Left colon (tissue), 2 donors: ENCODE measurements at places on chromosomes 3 and 15.

- no peak for DNase-seq
Observed at GRCh38 chr3:184450547-184450946, 70.7 kb downstream of the CHRD start.

DNA sequence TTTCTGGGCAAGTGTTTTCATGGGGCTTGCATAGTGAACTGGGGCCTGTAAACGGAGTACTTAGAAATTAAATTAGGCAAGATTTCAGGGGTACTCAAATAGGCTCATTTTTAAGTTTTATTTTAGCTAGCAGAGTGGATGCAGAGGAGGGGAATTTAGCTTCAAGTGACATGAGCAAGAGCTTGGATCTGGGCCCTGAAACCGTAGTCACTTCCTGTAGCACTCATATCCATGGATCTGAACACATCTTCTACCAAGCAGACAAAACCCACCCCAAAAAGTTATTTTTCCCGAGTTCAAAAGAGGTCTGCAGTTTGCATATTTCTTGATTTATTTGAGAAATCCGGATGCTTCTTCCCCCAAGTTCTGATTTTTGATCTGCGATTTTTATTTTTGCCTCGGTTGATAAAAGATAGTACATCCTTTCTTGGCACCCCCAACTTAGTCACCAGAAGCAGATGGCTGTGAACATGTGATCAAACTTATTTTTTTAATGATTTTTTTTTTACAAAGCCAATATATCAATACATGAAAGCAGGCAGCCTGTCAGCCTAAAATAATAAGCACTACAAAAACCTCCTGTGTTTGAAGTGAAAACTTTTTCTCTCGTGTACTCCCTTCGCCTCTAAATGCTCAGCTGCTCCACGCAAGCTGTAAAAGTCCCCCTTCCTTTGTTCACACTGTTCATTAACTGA lies 36.6 kb upstream of the STT3B start:
- no peak for DNase-seq

DNA sequence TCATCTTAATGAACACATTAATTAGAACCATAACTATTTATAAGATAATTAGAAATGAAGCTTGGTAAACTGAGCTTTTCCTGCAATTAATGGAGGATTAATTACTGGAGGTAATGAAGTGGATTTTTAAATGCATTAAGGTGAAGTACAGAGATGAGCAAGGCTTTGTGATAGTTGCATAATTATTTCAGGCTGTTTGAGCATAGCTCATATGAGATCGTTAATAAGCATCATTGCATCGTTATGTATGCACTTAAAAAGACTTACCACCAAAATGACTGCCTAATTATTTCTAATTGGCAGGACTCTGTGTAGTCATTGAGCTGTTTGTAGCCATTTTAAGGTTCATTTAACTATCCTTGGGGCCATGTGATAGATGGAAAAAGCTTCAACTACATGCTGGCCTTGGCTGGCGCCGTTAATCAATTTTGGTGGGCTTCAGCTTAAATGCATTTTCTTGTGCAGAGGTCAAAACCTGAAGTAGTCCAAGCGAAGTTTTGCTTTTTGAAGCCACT lies 55.3 kb downstream of the RSRC1 start:
- DNase-seq: no peak

DNA sequence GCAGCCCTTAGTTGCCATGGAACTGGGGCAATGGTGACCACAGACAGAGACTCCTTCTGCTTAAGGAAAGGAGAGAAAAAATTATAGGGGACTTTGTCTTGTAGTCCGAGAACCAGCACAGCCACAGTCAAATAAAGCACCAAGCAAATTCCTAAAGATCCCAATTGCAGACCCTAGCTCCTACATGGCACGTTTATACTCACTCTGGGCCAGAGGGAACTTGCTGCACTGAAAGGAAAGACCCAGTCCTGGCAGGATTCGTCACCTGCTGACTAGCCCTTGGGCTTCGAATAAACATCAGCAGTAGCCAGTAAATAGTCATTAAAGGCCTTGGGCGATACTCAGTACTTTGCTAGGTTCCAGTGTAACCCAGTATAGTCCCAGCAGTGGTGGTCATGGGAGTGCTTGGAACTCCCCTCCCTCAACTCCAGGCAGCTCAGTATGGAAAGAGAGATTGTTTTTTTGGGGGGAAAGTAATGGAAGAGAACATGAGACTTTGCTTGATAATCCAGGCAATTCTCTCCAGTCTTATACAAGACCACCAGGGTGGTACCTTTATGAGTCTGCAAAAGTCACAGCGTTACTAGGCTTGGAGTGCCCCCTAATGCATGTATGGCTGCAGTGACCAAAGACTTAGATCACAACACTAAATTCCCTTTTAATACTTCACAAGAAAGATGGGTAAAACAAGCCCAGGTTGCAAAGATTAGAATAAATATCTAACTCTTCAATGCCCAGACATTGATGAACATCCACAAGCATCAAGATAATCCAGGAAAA lies 66.4 kb upstream of the AGTR1 start:
- no peak for DNase-seq

DNA sequence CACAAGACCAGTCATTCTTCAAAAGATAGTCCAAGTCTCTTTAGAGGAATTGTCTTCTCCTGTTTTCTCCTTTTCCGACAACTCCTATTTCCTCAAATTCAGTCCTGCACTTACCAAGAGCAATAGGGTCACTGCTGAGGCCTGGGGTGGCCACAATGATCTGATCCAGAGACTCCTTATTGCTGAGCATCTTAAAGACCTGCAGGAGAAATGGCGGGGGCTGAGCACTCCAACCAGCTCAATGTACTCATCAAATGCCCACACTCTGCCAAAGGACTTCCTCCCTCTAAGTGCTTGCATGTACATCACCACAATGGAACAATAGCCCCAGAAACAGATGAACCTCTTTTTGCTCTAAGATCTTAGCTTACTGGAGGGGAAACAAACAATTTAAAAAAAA lies 9.6 kb downstream of the UBL7 start:
- DNase-seq: no peak

DNA sequence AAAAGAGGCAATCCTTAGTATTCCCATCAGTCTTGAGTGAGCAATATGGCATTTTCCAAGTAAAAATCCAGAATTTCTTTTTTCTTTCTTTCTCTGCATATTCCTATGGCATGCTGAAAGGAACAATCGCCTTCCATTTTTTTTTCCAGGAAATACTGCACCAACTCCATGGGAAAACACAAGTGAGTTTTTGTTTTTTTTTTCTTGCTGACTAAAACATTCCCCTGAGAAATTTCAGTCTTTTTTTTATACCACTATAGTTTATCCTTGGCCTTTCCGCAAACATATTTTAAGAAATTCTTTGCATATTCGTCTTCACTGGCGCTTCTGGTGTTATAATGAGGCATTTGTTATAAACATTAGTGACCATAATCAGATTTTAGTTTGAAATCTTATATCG lies 429.6 kb upstream of the MDFIC2 start:
- no peak for DNase-seq

- no peak for DNase-seq
Observed at GRCh38 chr3:177284383-177284881, 87.2 kb upstream of the TBL1XR1 start.

GRCh38 chr3:40452562-40452875 lies 4.6 kb upstream of the RPL14 start:
- DNase-seq: no peak

DNA sequence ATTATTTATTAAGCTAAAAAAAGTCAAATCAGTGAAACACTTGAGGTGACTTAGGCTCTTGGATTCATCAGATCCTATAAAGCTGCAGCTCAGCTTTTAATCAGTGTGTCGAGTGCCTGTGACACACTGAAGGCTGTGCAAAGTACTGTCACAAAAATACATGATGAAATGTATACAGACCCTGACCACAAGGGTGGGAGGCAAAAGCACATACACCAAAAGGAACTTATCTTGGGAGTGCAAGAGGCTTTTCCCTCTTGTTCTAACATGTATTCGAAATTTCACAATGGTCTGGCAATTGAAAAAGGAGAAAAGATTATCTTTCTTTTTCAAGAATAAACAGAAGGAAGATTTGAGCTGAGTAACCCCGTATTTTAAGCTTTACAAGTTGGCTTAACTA lies 35.9 kb downstream of the VGLL4 start:
- DNase-seq: no peak

GRCh38 chr15:42001236-42001635 lies 19.6 kb downstream of the PLA2G4E start:
- no peak for DNase-seq

GRCh38 chr15:89397653-89398023 lies 63.0 kb upstream of the POLG start:
- no peak for DNase-seq

DNA sequence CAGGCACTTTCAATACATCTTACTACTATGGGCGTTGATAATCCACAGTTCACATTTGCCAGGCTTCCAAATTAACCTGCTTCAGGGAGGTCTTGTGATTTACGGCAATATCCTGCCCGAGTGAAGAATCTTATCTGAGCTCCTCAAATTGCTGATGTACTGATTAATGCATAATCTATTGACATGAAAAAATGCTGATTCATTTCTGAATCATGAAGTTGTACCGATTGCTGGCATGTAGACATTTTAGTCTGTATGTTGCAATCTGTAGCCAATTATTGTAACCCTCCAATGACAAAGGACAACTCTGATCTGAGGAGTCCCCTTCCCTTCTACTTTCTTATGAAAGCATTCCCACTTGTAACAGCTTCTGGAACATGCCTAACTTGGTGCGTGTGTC lies 97.2 kb downstream of the SEC22A start:
- no peak for DNase-seq

DNA sequence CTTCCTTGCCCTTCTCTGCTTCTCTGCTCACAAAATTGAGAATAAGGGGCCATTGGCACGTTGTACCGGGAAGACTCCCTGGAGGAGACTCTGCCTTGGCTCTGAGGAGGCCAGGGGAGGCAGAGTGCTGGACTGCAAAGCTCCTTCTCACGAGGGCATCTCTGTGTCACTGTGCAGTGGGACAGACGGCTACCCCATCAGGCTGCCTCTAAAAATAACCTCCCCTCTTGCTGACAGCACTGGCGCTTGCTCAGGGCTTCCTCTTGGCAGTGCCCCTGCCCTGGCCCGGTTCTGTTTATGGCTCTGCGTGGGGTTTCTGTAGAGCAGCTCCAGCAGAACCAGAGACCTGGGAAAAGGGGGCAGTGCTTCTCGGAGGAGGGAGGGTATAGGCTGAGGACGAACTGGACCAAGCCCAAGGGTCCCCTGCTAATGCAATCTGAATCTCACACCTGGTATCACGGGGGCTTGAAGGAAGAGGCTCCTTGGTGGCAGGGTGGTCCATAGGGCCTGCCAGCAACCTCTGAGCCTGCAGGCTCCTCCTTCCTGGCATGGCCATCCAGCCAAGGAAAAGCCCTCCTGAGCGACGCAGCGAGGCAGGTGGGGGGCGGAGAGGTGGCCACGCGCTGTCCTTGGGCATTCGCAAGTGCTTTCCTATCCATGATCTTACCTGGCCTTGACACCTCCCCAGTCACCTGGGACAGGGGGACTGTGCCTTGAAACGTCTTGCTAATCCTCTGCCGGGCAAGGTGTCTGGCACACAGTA lies 63.3 kb upstream of the TLE3 start:
- DNase-seq: peak; percentile 38

GRCh38 chr3:66344848-66345578 lies 124.2 kb downstream of the SLC25A26 start:
- peak; percentile 16 for DNase-seq

DNA sequence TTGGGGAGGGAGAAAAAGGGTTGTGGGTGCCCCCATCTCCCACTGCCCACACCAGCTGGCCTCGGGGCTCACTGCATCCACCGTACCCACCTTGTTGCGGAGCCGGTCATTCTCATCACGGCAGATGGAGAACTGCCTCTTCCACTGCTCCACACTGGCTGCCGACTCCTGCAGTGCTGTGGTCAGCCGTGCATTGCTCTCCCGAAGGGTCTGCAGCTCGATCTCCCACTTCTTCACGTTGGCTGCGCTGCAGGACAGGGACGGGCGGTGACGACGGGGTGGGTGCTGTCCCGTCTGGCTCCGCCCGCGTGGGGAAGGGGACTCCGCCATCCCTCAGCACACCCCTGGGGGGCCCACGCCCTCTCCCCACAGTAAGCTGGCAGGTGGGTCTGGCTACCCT lies 45.1 kb downstream of the WHAMM start:
- DNase-seq: no peak

DNA sequence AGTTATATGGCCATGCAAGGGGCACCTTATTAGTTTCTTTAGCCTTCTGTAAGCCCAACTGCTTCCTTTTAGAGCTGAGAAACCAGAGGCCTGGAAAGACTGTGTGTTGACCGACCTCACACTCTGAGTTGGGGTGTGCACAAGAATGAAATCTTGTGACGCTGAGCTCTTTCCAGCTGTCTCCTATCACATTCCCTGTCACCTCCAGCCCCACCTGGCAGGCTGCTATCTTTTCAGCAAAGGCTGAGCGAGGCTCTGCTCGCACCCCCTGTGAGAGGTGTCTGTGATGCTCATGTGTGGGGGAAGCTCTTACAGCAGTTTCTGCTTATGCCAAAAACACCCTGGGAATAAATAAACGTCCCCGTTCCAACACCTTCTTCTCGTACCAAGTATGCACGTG lies 27.0 kb upstream of the LPP start:
- no peak for DNase-seq

- DNase-seq: no peak
Observed at GRCh38 chr15:99131441-99132023, 26.7 kb downstream of the SYNM start.

DNA sequence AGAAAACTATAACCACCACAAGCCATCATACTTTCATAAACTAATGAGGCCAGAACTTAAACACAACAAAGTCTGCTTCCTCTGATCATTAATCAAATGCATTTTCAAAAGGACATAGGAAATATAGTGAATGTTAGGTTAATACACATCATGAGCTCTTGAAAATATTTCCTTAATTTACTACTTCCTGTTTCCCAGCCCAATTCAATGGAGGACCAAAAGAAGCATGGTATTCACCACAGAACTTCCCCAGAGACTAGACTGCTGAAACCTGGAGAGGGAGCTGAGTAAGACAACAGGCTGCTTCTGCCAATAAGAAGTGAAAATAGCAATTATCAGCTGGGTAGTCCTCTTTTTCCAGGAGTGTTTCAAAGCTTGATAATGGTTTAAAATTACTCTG lies 250.3 kb downstream of the ULK4 start:
- DNase-seq: no peak

DNA sequence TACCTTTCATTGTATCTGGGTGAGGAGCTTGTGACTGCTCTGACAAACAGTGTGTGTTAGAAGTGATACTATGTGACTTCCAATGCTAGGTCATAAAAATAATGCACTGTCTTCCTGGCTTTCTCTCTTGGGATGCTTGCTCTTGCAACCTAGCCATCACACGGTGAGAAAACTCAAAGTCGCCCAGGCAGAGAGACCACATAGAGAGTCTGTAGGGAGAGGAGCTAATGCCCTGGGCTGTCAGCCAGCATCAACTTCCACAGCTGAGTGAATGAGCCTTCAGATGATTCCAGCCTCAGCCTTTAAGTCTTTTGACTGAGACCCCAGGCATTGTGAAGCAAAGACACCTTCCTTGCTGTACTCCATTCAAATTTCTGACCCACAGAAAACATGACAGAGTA lies 220.6 kb upstream of the SGO1 start:
- no peak for DNase-seq

DNA sequence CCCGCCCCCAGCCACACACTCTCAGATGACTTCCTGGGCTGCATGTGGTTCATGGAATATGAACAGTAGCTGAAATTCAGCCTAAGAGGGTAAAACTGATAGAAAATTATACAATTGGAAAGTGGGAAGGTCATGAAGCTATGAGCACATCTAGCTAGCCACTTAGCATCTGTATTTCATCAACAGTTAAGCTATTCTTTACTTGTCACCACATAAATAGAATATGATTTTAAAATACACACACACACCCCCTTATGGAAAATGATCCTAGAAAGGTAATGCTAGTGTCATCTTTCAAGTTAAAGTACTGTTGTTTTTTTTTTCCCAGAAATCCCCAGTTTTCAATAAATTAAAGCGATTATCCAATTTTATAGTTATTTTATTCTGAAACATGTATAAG lies 3.6 kb downstream of the MAP4 start:
- no peak for DNase-seq
